ENCODE measurements at places on chromosomes 5 and 9.

- DNase-seq, result peak; percentile 83
Observed at GRCh38 chr5:170681013-170681433, 102.5 kb upstream of the GABRP start.

DNA sequence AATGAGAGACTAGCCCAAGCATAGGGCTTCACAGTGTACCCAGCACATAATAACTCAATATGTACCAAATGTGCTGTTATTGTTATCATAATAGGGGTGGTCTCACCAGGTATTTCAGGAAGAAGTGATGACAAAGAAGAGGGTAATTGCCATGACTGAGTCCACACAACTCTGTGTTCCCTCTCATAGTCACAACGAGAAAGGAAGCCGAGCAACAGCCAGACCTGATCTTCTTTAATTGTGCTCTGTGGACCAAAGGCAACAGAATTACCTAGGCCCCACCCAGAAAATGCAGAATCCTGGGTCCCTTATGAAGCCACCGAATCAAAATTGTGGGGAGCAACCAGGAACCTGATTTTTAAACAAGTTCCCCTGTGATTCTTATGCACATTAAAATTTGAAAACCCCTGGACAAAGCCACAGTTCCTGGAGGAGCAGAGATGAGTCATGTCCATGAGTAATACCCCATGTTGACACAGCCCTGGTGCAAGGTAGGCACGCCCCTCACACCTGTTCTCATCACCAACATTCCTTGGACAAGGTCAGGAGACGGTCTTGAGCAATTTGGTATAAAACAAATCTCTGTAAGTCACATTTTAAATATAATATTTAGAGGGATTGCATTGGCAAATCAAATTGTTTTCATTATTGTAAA, 5.2 kb downstream of the FGF1 start:
- DNase-seq, result no peak

DNA sequence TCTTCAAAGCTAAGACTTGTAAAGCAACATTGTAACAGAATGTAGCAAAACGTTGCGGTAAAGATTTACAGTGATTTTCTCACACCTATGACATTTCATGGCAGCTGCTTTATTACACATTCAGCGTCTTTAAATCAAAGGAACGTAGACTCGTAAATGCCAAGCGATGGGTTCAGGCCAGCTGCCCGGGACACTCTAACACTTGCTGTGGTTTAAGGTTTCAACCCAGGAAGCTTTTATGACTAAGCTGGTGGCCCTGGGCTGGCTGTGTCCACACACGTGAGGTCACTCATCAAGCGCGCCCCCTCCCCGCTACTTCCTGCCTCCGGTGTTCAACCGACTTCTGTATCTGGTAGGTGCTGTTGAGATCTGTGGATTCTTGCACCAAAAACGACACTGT, 2.5 kb downstream of the SLC6A18 start:
- DNase-seq, result no peak

GRCh38 chr9:99016681-99017387, 73.1 kb downstream of the COL15A1 start:
- no peak for DNase-seq

DNA sequence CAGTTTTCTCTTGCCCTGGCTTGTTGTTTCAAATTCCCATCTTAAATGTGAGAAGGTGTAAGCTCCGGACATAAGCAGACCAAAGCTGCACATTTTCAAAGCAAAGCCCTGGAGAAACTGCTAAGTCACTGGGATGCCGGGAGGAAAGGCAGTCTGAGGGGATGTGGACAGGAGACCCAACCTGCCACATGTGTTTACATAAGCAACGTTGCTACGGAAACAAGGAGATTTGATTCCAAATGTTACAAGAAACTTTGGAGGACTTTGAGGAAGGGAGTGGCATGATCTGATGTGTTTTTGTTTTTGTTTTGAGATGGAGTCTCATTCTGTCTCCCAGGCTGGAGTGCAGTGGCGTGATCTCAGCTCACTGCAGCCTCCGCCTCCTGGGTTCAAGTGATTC, 25.7 kb upstream of the INSYN2B start:
- DNase-seq, result no peak

DNA sequence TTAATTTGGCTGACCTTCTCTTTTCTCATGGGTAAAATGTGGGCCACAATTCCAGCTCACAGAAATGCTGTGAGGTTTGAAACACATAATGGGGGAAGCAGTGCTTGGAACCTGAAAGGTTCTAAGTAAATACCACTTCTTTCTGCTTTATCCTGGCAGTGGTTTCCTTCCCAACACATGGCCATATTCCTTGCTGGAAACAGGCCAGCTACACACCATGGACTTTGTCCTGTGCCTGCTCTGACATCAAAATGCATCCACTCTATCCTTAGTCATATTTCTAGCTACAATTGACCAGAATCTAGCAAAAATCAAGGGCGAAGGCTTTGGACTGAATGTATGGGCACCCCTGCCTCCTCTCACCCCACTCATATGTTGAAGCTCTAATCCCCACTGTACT, 93.1 kb upstream of the TRPC7 start:
- DNase-seq, result no peak

DNA sequence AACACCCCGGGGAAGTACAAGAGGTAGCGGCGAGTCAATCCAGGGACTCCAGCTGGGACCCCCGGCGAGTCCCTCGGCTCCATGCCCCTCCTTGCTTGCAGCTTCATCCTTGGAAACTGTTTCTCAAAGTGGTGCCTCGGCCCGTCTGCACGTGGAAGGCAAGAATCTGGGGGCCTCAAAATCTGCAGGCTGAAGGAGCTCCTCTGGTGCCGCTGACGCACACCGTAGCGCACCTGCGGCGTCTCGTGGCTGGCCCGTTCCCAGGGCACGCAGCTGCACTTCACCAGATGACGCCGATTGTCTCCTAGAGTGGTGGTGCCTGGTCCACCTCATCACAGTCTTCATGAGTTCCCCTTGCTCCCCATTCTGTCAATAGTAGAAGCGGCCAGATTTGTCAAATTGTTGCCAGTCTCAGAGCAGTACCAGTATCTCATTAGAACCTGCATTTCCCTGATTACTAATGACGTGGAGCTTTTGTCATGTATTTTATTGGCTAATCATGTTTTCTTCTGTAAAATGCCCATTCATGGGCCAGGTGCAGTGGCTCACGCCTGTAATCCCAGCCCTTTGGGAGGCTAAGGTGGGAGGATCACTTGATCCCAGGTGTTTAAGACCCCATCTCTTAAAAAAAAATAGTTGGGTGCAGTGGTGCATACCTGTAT, 38.6 kb downstream of the GTF3C4 start:
- no peak for DNase-seq

GRCh38 chr9:130430734-130431535, 13.8 kb upstream of the ASS1 start:
- DNase-seq, result peak; percentile 59

DNA sequence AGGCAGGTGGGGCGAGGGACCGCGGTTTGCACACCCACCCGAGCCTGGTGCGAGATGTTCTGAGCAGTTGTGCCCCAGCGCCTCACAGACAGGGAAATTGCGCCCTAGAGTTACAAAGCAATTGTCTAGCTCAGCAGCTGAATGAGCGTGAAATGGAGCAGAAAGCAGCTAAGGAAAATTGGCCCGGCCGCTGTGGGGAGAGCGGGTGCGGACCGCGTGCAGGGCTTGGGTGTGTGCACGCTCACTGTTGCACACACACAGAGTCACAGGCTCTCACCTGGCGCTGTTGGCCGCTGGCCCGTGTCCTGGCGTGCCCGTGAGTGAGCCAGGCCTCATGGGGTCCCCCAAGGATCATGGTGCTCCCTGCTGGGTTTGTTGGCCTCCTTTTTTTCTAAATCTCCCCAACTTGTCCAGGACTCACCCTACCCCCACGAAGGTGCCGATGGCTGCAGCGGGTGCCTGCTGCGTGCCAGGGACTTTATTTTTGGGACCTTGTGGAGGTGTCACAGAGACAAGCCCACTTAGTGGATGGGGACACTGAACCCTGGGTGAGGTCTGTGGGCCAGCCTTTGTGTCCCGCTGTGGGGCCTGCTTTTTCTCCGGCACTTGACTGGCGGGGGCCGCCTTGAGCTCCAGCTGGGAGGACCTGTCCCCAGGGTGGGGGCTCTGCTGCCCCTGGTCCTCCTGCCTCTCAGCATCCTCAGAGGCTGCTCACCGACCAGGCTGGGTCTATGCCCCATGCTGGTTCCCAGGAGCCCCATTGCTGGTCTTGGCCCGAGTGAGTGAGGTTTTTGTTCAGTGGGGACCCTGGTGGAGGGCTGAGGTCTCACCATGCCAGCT, 5.2 kb downstream of the RXRA start:
- DNase-seq, result no peak

DNA sequence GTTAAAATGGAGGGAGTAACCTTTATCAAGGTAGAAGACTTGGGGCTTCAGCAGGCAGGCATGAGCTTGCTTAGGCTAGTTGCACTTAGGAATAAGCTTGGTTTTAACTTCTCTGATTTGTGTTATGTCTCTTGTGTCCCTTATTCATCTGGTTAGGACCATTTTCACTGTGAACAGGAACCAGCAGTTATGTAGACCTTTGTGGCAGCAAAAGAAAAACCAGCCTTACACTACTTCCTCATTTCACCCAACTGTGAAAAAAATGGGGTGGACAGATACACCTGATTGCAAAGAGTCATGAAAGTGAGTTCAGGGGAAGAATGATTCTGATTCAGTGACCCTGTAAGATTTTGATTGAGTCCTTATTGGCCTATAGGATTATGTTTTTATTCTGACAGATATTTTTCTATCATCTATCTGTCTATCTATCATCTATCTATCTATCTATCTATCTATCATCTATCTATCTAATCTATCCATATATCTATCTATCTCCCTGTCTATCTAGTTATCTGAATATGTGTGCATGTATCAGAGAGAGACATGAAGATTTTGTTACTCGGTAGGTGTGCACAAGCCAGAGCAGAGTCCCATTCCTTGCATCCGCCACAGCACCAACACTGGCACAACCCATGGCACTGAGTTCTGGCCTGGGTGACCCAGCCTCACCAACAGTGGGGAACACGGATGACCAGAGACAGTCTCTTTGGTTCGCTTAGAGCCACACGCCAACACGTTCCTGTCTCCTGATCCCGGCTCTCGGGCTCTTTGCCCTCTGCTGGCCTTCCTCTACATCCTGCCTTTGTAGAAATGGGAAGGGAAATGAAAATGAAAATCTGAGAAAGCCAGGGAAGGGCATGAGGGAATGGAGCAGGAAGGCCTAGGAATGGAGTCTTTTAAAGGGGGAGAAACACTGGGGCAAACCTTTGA, 1.3 kb upstream of the ZNF366 start:
- DNase-seq, result no peak

DNA sequence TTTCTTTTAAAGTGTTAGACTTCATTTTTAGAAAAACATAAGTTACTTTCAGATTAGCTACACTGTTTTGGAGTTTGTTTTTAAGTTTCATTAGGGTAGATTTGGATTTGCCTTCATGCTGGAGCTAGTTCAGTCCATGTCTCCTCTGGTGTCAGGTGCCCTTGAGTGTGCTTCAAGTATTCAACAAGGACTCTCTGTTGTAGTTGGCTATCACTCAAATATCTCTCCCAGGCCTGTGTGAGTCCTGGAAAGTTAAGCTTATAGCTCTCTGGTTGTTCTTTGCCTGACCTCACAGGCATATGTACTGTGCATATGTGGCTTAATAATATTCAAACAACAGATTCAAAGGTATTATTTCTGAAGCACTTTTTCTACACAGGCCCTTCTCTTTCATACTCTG, 45.4 kb downstream of the PTBP3 start:
- DNase-seq, result no peak

- DNase-seq, result no peak
Observed at GRCh38 chr9:102035929-102036328, 297.5 kb upstream of the GRIN3A start.

Measured in H7 (cell line).